ENCODE measurements at places on chromosomes 7 and 10.

DNA sequence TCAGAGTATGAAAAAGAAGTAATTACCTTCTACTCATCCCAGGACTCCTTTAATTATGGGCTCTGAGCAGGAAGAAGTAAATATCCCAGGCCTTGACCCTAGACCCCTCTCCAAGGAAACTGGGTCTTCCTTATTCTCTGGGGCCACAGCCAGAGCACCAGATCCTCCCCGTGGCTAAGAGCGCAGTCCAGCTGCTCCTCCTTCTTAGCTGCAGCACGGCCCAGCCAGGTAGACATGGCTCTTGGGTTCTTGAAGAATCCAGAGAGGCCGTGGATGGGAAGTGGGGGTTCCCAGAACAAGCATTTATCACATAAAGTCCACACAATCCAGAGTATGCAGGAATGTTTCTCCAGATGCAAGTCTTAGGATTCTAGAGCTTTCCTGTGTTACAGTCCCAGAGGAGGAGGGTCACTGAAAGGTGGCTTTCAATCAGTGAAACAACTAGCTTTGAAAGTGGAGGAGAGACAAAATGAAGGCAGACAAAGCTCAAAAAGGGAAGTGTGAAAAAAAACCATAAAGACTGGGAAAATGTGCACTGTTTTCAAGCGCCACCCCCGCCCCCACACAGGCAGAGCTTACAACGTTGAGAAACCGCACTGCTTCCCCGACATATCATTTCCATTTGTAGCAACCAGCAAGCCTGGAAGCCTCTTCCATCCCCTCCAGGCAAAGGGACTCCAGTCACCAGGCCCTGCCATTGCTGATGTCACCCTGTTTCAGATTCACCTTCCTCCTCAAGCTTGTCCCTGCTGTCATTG lies 396.5 kb upstream of the MKI67 start:
- DNase-seq: no peak

- no peak for DNase-seq
Observed at GRCh38 chr10:60000747-60001146, 94.4 kb upstream of the CCDC6 start.

GRCh38 chr7:14747701-14748100 lies 154.8 kb downstream of the DGKB start:
- DNase-seq: no peak

GRCh38 chr10:113917636-113918035 lies 63.2 kb downstream of the NHLRC2 start:
- DNase-seq: no peak

GRCh38 chr10:88110355-88110754 lies 246.9 kb downstream of the PTEN start:
- no peak for DNase-seq

- no peak for DNase-seq
Observed at GRCh38 chr7:65477326-65477725, 103.7 kb downstream of the ZNF92 start.

GRCh38 chr10:71288461-71288860 lies 30.6 kb upstream of the SLC29A3 start:
- no peak for DNase-seq

GRCh38 chr7:151630358-151630757 lies 110.7 kb upstream of the RHEB start:
- no peak for DNase-seq

- DNase-seq: no peak
Observed at GRCh38 chr7:72035266-72035665, 376.9 kb downstream of the CALN1 start.

DNA sequence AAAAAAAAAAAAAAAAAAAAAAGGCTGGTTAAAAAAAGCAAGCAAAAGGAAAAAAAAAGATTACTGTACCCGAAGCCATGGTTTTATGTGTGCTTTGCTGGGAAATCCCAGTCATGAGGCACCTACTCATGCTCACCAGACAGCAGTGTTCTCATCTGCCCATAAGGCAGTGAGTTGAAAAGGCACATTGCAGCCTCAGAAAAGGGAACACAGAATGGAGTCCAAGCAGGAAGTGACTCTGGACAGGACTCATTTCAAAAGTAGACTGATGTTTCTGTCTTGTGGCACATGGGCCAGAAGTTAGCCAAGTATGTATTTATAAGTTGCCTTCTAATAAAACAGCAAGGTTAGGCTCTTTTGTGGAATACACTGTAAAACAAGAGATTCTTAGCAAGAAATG lies 40.2 kb downstream of the PDSS1 start:
- no peak for DNase-seq

GRCh38 chr7:27248427-27248806 lies 5.8 kb downstream of the EVX1 start:
- DNase-seq: no peak

DNA sequence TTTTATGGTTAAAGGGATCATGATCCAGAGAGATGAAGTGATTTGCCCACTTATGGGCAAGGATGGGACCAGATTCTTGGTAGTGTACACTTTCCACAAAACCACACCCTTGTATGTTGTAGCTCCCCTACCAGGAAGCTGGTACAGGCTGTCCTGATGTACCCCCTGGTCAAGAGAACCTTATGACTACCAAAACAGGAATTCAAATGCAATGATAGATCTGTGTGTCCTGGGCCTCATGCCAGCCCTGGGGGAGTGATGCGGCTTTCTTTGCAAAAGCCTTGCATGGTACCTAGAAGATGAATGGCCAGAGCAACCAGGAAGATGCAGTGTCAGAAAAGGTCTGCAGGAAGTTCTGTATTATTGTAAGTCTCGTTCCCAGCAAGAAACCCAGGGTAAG lies 94.9 kb upstream of the AGK start:
- no peak for DNase-seq

- no peak for DNase-seq
Observed at GRCh38 chr7:96636979-96637378, 72.7 kb downstream of the SEM1 start.

DNA sequence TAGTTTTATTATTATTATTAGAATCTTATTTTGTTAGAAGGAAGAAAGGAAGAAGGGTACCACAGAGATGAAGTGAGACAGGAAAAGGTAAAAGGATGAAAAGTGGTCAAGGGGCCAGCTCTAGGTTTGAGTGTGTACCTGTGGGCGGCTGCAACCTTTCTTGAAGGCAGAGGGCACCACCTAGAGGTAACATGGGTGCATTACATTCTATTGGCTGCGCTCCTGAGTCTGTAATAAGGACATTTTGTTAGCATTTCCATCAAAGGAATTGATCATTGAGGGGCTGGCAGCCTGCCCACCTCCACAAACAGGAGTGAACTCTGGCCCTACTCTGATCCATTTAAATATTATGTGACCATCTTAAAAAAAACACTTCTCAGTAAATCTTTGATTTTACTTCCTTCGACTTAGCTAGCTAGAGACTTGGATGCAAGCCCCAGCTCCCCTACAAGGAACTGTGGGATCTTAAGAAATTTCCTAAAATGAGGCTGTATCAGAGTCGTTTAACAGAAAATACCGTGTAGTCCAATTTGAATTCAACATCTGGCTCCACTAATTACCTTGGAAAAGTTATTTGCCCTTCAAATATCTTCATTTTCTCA lies 610.4 kb downstream of the IPMK start:
- DNase-seq: no peak

DNA sequence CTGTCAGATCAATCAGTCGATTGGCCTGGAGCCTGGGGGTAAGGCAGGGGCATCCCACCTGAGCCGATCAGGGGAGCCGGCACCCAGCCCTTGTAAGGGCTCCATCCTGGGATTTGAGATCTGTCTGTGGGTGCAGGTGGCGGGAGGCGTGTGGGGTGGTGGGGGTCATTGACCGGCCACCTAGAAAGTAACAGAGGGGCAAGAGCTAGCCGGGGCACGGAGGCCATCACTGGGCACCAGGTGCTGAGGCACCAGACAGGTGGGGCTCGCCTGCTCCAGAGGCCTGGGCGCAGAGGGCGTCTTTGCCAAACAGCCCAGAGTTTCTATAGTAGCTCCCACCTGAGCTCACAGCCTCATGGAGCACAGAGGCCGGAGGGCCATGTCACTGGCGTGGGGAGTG lies 55.5 kb upstream of the ADGRA1 start:
- no peak for DNase-seq

DNA sequence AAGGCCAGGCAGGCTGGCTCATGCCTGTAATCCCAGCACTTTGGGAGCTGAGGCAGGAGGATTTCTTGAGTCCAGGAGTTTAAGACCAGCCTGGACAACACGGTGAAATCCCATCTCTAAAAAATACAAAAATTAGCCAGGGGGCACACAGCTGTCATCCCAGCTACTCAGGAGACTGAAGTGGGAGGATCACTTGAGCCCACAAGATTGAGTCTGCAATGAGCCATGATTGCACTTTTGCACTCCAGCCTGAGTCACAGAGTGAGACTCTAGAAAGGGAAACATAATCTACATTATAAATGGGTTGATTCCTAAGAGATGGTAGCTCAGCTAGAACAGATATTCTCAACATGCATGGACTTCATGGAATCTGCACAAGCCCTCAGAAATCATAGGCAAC lies 6.3 kb upstream of the LIPF start:
- DNase-seq: no peak

GRCh38 chr10:24231200-24231599 lies 22.3 kb downstream of the KIAA1217 start:
- no peak for DNase-seq

DNA sequence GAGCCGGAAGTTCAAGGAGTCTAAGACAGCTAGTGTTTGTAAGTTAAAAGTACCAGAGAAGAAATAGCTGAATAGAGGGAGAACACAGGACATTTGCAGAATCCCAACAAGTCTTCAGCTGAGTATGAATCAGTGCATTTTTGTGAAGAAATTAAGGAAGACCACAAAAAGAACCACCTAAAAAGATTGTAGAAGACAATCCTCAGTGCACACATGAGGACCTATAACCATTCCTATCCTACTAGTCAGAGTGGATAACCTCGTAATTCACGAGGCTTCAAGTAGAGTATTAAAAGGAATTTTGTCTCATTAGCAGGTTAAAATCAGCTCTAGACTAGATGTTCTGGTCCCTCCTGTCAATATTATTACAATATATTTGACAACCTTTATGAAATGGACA lies 295.4 kb upstream of the KAT6B start:
- no peak for DNase-seq

DNA sequence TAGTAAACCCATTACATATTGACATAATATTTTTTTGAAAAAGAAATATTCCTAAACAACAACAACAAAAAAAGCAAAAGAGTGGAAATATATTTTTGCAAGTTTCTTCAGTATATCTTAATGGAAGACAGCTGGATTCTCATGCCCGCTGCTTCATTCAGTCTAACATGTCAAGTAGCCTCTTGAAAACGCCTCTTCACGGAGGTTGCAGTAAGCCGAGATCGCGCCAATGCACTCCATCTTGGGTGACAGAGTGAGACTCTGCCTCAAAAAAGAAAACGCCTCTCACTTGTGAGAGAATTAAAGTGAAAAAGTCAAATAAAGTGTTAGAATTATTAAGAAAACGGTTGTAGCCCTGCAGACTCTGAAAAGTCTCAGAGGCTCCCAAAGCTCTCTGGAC lies 1.3 kb downstream of the CUTC start:
- DNase-seq: no peak

DNA sequence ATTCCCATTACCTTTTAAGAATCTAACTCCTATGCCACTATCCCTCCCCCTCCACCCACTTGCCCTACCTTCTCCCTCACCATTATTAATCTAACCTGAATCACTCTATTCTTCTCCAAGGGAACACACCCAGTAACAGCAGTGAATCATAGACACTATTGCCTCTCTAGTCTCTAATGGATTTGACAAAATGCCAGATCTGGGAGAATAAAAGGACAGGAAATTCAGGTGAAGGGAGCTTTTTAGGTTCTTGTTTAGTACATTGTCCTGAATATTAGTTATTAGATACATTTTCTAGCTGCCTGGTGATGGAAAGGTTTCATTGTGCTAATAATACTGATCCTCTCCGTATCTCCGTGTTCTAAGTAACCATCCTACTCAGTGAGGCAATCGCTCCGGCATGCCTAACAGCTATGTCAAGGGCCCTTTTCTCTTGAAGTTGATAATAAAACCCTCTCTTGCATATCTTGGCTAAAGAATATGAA lies 4.1 kb upstream of the SFR1 start:
- DNase-seq: no peak

GRCh38 chr10:103685880-103686669 lies 169.3 kb downstream of the SH3PXD2A start:
- peak; percentile 63 for DNase-seq

GRCh38 chr10:43046288-43046991 lies 30.4 kb upstream of the RET start:
- no peak for DNase-seq

DNA sequence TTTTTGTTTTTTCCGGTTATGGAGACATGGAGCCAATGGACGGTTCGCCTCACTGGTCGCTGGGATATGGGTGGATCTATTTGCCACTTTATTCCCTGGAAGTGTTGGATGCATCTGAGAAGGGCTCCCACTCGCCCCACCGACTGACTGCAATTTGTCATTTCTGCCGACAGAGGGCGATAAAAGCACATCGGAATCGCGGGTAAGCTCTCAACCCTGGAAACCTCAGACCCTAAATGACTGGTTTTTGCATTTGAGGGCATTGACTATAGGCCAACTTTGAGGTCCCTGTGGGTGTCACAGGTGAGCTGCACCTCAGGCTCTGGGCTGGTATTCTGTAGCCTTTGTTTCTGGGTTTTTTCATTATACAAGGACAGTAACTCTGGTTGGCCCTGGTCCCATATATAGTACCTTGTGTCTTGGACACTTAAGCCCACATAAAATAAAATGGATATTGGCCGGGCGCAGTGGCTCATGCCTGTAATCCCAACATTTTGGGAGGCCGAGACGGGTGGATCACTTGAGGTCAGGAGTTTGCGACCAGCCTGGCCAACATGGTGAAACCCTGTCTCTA lies 11.9 kb upstream of the OPALIN start:
- peak; percentile 16 for DNase-seq

DNA sequence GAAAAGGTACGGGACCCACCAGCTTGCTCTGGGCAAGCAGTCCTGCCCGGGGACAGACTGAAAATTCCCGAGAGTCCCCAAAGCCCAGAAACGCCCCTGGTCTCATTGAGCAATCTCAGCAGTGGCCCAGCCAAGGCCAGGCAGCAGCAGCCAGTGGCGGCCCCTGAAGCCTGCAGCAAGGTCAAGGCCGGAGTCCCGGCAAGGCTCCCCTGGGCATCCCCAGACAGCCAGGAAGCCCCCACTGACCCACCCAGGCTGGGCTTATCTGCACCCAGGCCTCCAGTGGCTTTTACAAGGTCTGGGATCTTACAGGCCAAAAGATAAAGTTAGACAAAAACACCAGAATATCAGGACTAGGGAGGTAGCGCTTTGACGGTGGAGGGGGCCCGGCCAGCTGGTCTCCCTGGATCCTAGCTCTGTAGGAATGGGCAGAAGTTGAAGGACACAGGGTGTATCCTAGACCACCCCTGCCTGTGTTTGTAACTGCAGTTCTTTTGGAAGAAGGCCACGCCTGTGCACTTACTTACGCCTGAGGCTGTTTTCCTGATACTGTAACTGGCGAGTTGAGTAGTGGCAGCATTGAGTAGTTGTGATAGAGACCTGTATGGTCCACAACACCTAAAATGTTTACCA lies 130.5 kb upstream of the NPS start:
- no peak for DNase-seq

Data from stimulated activated CD8-positive, alpha-beta memory T cell treated with anti-CD3 and anti-CD28 coated beads, Interleukin-15, amount 100 ng/mL, for 1 hour (primary cell).